ENCODE measurements at places on chromosomes 6 and 20.

DNA sequence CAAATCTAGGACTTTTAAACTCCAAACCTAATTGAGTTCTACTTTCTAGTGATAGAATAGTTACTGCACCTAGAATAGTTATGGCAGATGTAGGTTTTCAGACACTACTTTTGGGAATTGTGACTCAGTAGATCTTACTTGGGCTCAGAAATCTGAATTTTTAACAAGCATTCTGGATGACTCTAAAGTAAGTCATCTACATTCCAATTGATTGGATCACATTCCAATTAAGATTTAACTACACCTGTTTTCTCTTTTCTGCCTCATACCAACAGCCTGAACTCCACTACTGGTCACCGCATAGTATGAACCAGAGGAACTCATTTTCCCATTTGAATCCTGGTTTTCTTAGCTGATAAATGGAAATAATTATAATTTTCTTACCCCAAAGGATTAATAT lies 49.5 kb upstream of the TFAP2D start:
- DNase-seq, result no peak

GRCh38 chr6:66740346-66740745 lies 1033.3 kb upstream of the EYS start:
- DNase-seq, result no peak

DNA sequence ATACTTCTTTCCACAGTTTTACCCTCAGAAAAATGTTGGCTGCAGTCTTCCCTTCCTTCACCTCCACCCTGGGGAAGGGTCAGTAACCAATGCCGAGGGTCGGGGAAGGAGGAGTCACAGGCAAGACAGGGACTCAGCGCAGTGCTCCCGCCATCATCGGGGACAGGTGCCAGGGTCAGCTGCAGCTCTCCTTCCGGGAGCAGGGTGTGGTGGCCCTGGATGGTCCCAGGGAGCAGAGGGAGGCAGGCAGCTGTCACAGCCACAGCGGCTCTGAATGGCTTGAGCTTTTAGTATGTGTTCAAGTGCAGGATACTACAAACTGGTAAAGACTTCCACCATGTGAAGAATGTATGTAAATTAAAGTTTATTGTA lies 26.0 kb upstream of the PI16 start:
- no peak for DNase-seq

- DNase-seq, result no peak
Measured at GRCh38 chr6:90978046-90978445, 391.2 kb upstream of the MAP3K7 start.

GRCh38 chr6:140018588-140018987 lies 644.1 kb upstream of the CITED2 start:
- no peak for DNase-seq

DNA sequence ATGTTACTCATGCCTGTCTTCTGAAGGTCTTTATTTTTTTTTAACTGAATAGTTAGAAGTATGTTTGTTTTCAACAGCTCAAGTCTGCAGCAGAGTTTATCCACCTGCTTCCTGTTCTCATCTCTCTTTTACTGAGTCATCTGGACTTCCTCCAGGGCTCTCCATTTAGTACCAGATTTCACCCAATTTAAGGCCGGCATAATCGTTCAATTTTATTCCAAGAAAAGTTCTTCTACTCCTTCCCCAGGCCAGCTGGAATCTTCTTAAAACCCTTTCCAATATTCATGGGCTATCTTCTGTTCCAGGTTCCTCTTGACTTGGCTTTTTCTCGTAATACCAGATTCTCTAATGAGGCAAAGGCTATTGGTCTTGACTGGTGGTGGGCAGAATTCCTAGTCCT lies 79.0 kb upstream of the LAMA2 start:
- no peak for DNase-seq

GRCh38 chr6:38564301-38564700 lies 75.4 kb downstream of the BTBD9 start:
- no peak for DNase-seq

DNA sequence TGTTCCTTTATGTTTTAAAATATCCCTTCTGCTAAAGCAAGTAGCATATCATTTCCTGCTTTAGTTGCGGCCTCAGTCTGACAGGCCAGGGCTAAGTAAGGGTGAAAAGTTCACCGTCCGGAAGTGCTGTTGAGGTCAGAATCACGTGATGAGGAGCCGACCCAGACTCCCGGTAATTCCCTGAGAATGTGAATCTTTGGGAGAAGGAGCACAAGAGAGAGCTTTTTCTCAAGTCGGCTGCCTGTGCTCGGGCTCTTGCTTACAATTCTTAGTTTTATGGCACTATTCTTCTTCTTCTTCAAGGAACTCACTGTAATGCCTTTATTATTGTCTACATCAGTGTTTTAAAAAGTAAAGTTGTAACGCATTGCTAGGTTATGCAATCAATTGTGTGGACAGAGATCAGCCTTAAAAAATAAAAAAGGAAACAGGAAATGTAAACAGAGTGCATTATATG lies 309.3 kb downstream of the PRL start:
- DNase-seq, result peak; percentile 81

DNA sequence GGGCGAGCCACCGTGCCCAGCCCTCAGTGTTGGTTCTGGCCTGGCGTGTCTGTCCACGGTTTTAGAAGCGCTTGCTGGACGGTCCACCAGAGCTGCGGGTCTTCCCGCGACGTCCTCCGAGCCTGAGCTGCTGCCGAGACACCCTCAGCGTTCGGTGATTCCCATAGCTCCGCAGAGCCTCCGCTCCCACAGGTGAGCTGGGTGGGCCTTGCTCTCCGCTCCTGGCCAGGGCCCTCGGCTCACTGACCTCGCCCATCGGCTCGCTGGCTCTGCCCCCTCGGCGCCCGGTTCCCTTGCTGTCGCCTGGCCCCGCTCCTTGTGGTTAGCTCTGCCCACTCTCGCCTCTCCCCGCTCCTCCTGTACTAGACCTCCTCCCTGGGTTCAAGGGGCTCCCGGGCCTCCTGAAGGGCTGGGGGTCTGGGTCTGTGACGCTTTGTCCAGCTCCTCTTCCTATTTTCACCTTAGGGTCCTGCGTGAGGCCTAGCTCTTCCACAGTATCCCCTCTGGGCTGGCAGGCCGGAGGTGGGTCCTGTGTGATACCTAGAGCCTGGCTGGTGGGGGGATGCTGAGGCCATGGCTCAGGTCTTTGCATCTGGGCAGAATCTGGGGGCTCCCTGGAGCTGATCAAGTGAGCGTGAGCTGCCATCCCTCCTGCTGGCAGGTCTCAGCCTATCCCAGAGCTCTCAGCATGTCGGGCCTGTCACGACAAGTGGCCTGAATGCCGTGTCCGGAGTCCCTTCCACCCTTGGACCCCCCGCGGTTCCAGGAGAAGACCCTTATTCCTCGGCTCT lies 5.0 kb upstream of the COX4I2 start:
- no peak for DNase-seq

- DNase-seq, result no peak
Measured at GRCh38 chr20:23257848-23258746, 92.5 kb upstream of the NXT1 start.

- no peak for DNase-seq
Measured at GRCh38 chr6:148289153-148289552, 53.5 kb upstream of the SASH1 start.

DNA sequence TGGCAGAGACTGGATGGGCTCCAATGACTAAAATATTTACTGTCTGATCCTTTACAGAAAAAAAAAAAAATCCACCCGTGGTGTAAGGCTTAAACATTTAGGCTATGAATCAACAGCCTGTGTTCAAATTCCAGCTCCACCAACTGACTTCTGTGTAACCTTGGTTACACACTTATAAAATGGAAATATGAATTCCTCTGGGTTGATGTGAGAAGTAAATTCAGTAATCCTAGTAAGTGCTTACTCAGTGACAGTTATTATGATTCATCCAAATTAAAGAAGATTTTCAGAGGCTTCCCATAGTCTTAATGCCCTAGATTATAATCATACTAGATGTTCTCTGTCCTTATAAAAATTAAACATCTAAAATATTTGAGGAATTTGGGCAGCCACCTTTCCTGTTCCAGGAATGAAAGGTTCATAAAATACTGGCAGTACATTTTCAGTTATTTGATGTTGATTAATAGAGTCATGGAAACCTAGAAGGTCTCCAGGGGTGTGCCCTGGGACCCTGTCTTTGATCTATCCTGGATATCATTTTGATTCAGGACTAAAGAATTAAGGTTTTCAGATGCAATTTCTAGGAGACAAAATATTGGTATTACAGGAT lies 180.3 kb upstream of the ZNF217 start:
- DNase-seq, result no peak

All from tibial artery (tissue), 4 donors.